ENCODE measurements at places on chromosomes 2 and 18.

- DNase-seq: no peak
These were observed 82.6 kb downstream of the SP100 start for GRCh38 chr2:230498506-230499107.

DNA sequence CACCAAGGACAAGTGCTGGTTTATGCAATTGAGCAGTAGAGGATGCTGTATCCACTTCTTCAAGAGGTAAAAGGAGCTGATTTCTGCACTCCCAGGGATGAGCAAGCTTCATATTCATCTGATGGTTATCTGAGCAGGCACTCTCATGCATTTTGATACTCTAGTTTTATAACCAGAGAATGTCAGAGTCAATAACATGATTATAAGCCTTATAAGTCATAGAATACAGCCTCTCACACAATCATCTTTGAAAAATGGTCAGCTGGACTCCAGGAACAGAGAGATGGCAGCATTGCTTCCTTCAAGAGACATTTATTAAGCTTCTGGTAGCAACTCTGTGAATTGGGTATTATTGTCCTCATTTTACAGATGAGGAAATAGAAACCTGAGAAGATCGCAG is 167.1 kb downstream of the SLC8A1 start:
- DNase-seq: no peak

GRCh38 chr2:149906886-149907285 is 319.3 kb upstream of the MMADHC start:
- DNase-seq: no peak

GRCh38 chr2:217886091-217886490 is 116.7 kb downstream of the TNS1 start:
- no peak for DNase-seq

DNA sequence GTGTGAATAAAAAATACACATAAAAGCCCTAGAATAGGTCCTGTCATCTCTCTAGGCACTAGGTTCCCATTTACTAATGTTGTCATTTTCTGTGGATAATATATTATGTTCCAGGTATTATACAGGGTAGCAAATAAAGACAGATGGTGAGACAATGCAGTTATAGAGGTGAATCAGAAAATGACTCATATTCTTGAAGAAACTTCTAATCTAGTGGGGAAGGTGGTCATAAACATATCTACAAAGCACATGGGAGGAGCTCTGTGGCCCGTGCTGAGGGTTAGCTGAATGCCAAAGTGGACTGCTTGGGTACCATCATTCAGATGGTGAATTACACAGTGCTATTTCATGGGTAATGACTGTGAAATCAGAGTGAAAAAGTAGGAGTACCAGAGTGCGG is 700.9 kb downstream of the ERBB4 start:
- no peak for DNase-seq
